ENCODE measurements at places on chromosomes 4 and X.

- DNase-seq: no peak
Measured at GRCh38 chr4:185559915-185560281, 24.6 kb upstream of the PDLIM3 start.

DNA sequence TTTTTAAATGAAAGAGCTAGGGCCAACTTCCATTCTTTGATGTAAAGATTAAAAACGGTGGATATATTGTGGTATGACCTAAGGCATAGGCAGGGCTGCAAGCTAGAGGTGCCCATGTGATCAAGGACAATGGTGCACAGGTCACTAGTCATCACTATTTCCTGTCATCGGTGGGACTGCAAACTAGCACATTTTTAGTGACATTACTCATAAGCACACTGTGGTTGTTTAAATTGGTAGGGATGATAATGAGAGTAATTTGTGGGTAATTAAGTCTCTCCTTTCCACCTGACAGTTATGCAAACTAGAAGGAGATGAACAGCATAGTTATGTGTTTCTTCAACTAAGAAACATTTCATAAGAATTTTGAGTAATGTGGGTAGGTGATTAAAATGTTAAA is 85.4 kb downstream of the GPRIN3 start:
- DNase-seq: no peak

GRCh38 chr4:38146383-38146782 is 186.2 kb downstream of the PTTG2 start:
- no peak for DNase-seq

DNA sequence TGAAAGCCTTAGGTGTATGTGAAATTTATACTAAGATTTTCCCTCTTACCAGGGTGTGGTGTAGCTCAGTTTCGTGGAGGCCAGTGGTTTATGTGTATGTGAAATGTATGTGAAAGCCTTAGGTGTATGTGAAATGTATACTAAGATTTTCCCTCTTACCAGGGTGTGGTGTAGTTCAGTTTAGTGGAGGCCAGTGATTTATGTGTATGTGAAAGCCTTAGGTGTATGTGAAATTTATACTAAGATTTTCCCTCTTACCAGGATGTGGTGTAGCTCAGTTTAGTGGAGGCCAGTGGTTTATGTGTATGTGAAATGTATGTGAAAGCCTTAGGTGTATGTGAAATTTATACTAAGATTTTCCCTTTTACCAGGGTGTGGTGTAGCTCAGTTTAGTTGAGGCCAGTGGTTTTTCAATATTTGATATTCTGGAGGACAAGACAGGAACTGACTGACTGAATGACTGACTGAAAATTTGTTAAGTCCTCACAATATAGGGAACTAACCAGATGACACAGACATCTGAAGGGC is 143.7 kb downstream of the NEXMIF start:
- DNase-seq: no peak

DNA sequence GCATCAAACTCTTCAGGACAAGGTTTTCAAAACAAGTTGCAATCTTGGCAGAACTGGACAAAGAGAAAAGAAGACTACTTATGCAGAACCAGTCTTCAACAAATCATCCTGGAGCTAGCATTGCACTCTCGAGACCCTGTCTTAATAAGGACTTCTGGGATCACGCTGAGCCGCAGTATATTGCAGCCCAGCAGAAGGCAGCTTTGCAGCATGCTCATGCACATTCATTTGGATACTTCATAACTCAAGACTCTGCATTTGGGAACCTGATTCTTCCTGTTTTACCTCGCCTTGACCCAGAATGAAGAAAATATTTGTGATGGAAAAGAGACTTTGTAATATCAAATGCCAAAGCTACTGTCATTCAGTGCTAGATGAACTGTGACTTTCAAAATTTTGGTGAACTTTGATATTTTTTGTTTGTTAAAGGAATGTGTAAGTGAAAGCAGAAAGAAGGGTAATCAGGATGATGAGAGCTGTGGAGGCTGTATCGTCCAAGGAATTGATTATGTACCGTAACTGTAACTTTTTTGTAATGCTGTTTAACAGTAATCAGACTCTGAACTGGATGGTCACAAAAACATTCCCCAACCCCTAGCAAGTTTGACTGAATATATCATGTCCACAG is 27.2 kb downstream of the HSPA4L start:
- no peak for DNase-seq

- DNase-seq: no peak
Measured at GRCh38 chrX:14267216-14267615, 237.5 kb upstream of the GEMIN8 start.

GRCh38 chrX:19630228-19630627 is 114.9 kb upstream of the MAP3K15 start:
- DNase-seq: no peak

Measured in fibroblast of skin of left biceps (primary cell).